ENCODE measurements at places on chromosomes 13 and 19.
A peak's percentile ranks its signal among the peaks of the same experiment; 100 is the strongest.

DNA sequence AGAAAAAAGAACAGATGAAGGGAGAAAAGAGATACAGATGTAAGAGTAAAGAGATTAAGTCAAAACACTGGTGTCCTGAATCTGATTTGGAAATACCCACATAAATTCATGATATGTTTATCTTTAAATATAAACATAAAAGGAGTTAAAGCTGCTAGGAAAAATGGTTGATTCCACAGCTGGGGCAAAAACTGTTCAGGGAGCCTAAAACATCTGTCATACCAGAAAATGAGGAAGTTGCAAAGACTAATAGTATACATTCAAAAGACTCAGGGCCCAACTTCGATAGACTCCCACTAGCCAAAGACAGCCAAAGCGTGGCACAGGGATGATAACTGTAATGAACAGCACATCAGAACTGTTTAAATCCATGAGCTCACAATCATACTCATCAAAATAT is 62.0 kb downstream of the ABCC4 start:
- DNase-seq = no peak

DNA sequence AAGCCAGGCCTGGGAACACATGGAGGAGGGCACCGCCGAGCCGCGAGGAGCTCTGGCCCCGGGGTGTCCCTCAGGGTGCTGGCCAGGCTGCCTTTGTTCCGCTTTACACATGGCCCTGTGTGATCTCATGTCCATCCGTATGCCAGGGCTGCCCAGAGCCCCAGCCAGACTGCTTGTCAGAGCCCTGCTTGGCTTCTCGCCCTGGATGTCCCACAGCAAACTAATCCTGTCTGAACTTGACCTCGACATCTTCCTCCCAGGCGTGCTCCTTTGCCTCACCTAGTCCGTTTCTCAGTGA is 14.3 kb downstream of the BCKDHA start:
- no peak for DNase-seq

DNA sequence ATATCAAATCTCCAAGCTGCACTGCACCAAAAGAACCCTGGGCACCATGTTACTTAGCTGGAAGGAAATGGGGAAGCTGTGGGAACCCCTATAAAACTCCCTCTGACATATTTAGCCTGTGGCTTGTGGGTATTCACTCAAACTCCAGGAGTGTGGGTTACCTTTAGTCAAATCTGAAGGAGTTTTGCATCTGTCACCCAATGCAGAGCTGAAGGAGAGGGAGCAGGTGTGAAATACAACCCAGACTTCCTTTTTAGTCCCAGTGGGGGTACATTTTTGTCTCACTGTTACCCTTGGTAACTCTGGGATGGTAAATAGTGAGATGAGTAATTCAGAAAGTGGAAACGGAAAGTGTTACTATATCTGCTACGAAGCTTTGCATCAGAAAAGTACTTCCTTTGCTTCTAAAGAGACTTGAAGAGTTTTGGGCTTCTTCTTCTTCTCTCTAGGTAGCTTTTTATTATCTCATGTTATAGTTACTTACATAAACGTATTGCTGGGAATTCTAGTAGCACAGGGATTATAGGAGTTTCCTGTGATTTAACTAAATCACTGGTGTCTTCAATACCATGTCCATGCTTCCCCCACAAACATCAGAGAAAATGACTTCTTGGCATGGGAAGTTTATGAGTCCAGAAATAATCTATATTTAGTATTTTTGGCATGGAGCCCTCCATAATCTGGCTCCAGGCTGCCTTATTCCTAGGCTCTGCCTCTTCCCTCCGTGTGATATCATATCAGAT is 105.9 kb downstream of the AKAP11 start:
- no peak for DNase-seq

GRCh38 chr13:51731759-51732158 is 72.2 kb downstream of the DHRS12 start:
- DNase-seq = peak; percentile 18

GRCh38 chr19:21789466-21790085 is 22.2 kb upstream of the ZNF100 start:
- no peak for DNase-seq

DNA sequence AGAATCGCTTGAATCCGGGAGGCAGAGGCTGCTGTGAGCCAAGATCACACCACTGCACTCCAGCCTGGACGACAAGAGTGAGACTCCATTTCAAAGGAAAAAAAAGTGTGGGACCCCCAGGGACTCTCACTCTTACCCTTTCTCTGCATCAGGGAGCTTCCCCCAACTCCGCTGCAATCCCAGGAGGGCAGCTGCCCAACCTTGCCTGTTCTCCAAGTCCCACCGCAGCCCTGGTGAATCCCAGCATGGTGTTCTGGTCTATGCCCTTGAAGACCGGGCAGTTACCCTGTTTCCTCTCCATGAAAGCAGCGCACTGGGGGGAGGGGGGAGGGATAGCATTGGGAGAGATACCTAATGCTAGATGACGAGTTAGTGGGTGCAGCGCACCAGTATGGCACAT is 35.7 kb upstream of the DPRX start:
- DNase-seq = no peak

- DNase-seq = no peak
These were observed 540.6 kb upstream of the SPRY2 start for GRCh38 chr13:80881495-80881894.

- DNase-seq = no peak
These were observed 9.8 kb downstream of the MVB12A start for GRCh38 chr19:17429641-17430113.

DNA sequence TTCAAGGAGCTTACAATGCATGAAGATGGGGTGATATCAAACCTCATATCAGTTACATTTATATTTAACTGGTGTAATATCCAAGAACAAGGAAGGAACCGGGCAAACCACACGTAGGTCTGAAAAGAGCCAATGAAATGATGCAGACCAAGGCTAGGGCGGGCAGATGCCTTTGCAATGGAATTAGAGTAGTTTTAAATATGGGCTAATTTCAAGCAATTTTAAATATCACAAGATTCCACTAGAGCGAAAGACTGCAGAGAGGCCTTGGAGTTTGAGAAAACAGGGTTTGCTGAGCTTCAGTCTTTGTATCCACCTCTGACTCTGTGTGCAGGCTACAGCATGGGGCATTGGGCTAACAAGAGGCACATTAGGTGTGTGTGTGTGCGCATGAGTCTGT is 53.9 kb upstream of the ZNF536 start:
- no peak for DNase-seq

DNA sequence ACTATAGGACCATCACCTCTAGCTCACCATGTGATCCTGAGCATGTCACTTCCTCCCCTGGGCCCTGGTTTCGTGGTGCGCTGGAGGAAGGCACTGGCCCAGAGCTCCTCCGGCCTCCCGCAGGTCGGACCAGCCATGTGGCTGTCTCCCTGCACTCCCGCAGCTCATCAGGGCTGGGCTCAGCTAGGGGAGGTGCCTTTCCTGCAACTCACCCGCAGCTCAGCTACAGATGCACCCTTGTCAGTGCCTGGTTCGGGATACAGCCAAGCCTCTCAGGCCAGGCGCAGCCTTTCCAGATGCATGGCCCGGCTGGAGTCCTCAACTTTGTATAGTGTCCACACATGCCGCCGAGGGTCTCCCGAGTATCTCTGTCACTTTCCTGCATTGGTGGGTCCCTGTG is 138.2 kb upstream of the VSTM2B start:
- no peak for DNase-seq

DNA sequence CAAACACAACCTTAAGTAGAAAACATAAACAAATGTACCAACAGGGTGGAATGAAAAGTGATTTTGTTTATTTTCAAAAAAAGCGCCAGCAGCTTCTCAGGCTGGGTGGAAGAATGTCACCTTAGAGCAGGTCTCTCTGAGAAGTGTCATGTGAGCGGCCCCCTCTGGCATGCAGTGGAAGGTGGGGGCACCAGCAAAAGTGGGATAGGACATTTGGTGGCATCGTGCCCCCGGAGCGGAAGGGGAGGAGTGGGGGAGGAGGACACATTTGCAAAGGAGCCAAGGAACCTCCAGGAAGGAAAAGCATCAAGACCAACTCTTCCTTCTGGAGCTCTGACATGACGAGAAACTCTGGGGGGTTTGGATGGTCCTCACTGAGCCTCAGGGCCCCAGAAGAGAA is 635.3 kb downstream of the UQCRFS1 start:
- no peak for DNase-seq

DNA sequence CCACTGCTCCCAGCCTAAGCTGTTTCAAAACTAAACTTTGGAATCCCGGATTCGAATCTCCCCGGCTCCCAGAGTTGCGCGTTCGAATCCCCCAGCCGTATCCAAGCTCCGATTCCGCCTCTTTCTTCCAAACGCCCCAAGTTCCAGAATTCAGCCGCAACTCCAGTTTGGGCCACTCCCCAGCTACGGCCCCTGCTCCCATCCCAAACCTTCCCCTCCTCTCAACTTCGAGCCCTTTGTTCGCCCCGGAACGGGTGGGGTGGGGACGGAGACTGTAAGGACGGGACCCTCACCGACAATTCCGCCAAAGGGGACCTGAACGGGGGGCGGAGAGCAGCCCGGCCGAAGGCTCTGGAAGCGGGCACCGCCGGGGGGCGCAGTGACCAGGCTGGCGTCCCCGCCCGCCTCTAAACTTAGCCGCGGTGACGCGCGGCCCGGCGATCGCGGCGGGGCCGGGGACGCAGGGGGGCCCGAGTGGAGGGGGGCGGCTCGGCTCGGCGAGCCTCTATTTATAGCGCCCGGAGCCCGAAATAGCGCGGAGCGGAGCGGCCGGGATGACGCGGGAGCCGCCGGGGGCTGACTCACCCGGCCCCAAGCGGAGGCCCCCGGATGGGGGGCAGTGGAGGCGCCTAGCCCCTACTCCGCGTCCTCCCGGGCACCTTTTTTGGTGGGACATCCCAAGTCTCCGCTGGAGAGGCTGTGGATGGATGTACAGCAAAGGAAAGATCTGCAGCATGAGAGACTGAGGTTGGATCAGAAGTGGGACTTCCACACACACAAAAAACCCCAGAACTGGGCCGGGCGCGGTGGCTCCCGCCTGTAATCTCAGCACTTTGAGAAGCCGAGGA is 4.9 kb upstream of the ERCC1 start:
- DNase-seq = no peak

- DNase-seq = no peak
These were observed 17.6 kb downstream of the EVI5L start for GRCh38 chr19:7847664-7848063.

DNA sequence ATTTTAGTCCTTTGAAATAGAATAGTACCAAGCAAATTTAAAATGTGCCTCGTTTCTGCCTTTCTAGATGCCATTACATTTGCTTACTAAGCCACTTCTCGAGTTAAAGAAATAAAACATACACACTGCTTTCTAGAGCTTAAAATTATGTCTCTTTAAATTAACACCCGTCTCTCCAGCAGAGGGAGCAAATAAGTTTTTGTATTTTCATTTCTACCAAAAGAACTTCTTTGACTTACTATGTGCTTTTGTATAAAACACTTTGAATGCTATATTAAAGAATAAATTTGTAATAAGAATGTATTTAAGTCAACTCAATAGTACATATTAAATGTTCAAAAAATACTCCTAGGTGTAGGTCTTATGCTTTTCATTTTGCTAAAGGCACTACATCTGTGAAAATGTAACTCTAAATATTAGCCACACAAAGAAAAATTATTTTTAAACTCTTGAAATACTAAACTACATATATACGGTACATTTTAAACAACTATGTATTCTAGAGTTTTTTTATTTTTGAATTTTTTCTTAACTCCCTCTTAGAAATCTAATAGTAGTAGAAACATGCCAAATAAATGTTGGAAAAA is 269.3 kb upstream of the MIR17HG start:
- peak; percentile 16 for DNase-seq

DNA sequence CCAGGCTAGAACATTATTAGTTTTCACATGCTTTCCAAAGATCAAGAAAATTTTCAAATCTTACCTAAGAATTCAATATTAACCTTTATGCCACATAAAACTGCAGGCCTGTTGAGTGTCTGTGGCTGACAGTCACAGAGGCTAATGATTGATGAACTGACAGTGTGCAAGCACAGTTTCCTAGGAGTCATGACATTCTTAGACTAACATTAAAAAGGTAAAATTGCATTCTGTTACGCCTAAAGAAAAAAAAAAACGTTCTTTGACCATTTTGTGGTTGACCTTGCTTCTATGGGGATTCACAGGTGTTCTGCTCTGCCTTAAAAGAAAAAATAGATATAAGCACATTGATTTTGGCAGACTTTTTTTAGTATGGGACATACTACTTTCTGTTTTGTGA is 1776.2 kb downstream of the PCDH9 start:
- no peak for DNase-seq

DNA sequence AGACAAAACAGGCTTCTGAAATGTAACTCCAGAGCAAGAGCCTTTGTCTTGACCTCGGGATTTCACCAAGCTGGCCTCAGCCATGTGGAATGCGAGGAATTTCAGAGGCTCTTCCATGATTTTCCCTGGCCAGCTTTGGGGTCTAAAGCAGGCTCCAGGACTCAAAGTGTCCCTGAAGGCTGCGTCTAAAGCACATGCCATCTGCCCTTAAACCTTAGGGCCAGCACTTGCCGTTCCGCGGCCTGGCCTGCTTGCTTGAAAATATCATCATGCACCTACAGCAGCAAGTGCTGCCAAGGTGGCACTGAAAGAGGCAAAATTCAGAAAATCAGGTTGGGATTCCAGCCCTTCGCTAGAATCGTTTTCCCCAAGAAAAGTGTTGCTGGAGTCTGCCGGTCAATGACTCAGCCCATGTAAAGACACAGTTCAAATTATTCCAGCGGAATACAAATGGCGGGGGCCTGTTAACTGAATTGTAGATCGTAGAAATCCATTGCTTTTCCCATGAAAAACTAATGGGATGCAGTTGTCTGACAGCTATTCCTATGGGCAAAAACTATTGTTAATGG is 105.7 kb upstream of the RAP2A start:
- DNase-seq = no peak

DNA sequence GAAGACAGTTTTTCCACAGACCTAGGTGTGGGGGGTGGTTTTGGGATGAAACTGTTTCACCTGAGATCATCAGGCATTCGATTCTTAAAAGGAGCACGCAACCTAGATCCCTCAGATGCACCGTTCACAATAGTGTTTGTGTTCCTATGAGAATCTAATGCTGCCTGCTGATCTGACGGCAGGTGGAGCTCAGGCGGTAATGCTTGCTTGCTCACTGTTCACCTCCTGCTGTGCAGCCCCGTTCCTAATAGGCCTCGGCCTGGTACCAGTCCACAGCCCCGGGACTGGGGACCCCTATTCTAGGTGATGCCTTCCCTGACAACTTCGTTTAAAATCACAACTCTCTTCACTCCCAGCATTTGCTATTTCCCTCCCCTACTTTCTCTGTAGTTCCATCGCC is 149.6 kb downstream of the IER2 start:
- no peak for DNase-seq

- DNase-seq = no peak
These were observed 253.8 kb downstream of the DLEU7 start for GRCh38 chr13:50589651-50590054.

DNA sequence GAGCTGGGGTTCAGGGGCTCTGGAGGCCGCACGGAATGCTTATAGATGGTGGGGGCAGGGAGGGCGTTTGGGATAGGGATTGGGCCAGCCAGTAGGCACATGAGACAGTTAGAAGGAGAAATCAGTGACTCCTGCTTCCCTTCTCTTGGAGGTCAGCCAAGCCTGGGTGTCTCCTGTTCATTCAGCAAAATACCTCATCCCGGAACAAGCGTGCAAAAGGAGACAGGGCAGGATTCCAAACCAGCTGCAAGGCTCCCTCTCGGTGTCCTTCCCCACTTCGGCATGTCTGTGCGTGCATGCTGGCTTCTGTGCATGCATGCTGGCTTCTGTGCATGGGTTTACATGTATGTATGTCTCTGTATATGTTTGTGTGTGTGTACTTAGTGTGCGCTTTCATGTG is 37.3 kb upstream of the PEPD start:
- no peak for DNase-seq

GRCh38 chr13:73417012-73417615 is 358.3 kb downstream of the KLF5 start:
- peak; percentile 14 for DNase-seq
